ENCODE measurements at places on chromosomes 4 and X.

- no peak for DNase-seq
Observed at GRCh38 chrX:39491548-39492297, 606.0 kb downstream of the BCOR start.

DNA sequence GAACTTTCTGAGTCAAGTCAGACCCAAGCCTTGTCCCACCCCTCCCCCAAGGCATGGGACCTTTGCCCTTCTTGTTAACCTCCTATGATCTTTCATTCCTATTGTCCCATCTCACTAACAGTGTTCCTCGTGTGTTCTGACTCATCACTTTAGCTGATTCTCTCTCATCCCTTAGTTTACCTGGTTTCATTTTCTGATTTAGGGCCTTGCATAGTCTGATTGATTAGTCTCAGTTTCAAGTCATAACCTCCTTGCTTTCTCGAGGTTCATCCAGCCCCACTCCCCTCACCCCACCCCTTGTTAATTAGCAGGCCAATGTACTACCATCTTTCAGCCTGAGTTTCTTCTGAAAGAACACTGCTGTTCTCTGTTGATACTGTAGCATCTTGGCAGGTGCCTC lies 517.4 kb downstream of the RPA4 start:
- no peak for DNase-seq

DNA sequence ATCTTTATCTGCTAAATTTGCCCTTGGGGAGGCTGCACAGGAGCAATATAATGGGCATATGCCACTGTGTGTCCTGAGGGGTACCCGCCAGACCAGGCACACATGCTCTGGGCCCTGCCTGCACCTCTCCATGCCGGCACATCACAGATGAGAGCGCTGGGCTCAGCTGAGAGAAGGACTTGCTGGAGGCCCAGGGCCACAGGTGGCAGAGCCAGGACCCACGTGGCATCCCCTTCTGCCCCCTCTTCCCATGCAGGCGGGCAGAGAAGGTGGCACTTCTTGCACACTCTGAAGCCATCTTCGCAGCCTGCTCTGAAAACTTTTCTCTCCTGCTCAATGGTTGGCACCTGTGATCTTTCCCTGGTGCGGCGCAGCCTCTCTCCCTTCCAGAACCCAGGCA lies 20.1 kb downstream of the CPZ start:
- DNase-seq = no peak

- DNase-seq = no peak
Observed at GRCh38 chr4:3036131-3036952, 38.0 kb downstream of the HTT-AS start.

DNA sequence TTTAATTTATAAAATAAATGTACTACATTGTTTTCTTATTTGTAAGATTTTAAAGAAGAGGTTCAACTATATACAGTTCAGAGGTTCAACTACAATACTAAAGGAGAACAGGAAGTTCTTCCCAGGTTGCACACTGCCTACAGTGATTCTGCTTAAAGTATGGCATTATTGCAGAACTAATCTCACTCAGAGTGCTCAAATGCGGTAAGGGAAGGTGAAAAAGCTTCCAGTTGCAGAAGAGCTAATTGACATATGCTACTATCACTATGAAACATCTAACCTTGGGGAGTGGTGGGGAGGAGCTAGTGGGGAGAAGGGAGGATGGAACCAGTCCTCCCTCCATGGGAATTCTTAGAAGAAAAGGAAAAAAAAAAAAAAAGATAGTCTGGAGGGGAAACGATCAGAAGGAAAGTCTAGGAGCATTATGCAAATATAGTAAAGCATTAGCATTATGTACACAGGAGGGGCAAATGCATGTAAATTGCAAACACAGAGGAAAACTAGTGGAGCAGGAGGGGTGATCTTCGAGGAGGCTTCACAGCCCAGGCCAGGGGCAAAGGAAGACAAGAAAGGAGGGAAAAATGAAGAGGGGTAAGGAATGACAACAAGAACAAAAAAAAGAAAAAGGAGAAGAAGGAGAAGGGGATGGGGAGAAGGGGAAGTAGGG lies 32.0 kb upstream of the MMAA start:
- DNase-seq = no peak

DNA sequence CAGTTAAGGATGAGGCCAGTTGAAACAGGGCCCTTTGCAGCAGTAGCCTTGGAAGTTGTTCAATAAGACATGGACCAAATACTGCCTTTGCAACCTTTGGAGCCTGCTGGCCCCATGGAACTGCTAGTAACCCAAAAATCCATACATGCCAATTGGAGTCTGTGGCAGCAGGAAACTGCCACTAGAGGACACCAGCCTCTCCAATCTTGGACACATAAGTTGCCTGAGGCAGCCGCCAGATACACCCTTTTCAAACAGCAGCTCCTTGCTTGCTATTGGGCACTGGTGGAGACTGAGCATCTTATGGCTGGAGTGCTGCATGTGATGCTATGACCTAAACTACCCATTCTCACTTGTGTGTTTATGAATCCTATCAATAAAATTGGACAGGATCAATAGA lies 14.8 kb upstream of the LAP3 start:
- no peak for DNase-seq

DNA sequence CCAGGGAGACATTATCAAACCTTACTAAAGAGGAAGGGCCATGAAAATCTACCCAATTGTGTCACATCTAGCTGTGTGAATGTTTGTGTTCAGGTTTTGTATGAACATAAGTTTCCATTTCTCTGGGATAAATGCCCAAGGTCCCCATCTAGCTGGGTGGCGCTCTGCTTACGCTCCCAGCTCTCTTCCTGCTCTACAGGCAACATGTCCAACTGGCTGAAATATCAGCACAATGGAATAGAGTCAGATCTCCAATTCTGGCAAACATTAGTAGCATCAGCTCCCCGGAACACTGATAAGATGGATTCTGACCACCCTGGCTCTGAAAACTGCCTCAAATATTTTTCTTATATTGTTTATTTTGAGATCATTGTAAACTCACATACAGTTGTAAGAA lies 74.8 kb downstream of the IRF2 start:
- DNase-seq = no peak

DNA sequence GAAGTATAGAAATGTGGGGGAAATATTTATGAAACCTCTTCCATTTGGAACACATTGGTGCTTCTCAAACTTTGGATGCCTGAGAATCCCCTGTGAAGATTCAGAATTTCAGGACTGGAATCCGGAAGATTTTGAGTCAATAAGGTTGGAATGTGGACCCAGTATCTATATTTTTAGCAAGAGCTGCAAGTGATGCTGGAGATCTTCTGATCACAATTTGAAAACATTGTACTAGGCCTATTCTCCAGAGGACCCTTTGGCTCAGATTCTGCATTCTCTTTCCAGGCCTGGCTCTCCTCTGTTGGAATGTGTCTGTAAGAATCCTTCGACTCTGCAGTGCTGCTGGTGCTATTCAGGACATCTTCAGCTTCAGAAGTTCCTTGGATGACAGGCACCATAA lies 2.4 kb upstream of the PKD2 start:
- DNase-seq = no peak

- no peak for DNase-seq
Observed at GRCh38 chr4:182346675-182347375, 103.6 kb downstream of the TENM3 start.

DNA sequence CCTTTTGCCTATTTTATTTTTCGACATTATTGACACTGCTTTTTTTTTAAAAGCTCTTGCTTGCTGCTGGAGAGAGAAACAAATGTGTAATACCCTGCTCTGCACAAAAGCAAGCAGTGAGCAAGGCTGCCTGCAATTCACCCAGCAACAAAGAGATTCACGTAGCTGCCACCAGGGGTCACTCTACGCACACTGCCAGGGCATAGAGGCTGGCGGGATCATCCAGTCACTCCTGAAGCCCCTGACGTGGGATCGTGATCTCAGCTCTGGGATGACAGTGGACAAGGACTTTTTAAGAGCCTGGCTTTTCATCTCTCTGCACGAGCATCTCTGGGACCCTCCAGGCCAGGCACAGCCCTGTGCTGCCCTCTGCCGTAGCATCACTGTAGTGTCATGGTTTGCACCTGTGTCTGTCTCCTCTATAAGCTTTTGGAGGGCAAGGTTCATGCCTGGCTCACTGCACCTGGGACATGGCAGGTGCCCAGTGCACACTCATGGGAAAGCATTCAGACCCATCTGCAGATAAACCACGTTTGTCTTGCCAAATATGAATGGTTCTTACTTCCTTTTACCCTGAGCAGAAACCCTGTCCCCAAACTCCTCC lies 19.8 kb downstream of the C4orf50 start:
- no peak for DNase-seq

- no peak for DNase-seq
Observed at GRCh38 chr4:150382028-150382427, 199.9 kb upstream of the MAB21L2 start.

DNA sequence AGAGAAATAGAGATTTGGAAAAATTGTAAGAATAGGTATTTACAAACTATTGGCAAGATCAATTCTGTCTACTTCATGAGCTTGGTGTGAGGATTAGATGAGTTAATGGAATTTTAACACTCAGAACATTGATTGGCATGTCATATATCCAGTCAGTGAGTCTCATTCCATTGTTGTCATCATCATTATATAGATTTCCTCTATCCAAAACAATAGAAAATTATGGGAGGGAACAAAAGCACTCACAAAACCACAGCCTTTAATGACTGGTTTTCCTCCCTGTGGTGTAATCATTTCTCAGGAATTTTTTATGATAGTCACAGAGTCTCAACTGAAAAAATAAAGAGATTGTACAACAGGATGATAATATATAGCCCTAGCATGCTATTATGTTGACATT lies 21.1 kb downstream of the KLHL5 start:
- no peak for DNase-seq

GRCh38 chr4:76969495-76969894 lies 19.9 kb downstream of the SEPTIN11 start:
- DNase-seq = no peak

DNA sequence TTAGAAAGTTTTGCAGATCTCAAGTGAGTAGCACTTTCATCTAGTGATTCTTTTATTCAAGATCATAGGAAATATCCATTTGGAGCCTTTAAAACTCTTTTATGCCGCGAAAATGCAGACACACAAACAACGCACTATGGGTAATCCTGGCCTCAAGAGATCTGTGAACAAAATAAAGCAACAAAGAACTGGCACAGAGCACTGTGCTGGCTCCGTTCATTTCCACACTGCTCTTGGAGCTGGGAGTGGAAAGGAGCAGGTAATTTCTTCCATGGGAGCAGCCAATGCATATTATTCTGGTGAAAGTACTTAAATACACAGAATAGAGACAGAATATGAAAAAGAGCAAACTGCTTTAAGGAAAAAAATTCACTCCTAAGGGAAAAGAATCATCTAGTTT lies 172.7 kb upstream of the FRG1 start:
- DNase-seq = no peak

GRCh38 chrX:153495362-153495751 lies 577 bp downstream of the BGN start:
- DNase-seq = no peak

DNA sequence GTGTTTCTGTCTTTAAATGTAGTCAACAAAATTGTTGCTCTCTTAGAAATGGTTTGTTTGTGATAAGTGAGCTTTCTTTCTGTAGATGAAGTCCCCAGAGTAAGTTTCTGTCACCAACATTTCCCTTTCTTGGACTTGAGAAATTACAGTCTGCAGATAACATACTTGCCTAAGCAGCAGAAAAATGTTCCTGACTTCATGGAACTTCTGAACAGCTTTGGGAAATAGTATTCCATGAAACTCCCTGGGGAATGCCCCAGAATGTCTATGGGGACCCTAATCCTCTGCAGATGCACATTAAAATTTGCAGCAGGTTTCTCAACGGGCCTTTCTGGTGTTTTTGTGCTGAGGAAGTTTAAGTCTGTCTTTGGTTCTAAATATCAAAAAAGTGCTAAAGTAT lies 38.6 kb upstream of the NEIL3 start:
- DNase-seq = no peak

DNA sequence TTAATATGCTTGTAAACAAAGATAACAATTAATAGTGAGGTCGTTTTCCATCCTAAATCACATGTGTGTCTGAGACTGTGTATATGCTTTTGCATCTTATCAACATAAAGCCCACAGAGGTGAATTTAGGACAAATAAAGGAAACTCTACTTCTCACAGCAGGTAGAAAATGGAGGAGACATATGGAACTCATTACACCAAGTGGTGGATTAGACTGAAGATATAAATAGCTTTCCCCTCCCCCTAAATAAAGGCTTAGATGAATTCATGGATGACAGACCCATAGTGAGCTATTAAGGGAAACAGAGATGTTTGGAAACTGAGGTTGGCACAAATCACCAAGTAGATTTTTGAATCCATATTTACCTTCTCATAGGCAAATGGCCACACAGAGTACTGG lies 79.7 kb downstream of the GRIA3 start:
- DNase-seq = no peak

Data from activated CD8-positive, alpha-beta memory T cell treated with anti-CD3 and anti-CD28 coated beads for 1 hour (primary cell).